Activated naive CD4-positive, alpha-beta T cell treated with Interleukin-2 at 50 U/mL for 16 hours (primary cell): ENCODE measurements at places on chromosomes 5 and 9.

DNA sequence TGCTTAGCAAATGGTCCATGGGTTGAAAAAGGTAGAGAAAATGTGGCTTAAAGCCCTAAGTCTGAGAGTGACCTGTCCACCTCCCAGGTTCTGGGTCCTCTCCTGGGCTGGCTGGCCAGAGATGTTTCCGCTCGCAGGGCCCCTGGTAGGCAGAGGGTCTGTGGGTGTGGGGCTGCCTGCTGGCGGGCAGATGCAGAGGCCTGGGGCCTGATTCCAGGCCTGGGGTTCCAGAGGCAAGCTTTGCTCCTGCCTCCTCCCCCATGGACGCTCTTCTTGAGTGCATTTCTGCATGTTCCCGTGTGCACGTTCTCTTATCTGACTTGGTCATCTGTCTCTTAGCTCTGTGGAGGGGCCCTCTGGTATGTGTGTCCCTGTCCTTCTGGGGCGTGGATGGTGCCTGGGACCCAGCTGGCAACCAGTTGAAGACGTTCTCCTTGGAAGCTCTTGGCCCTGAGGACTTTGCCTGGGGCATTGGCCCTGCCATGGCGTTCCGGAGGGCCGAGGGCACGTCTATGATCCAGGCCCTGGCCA is 3.8 kb downstream of the MIGA2 start:
- no peak for DNase-seq

- no peak for DNase-seq
Observed at GRCh38 chr9:94951324-94952135, 225.0 kb downstream of the AOPEP start.

GRCh38 chr5:95812074-95812471 is 10.5 kb downstream of the GLRX start:
- peak; percentile 28 for DNase-seq

DNA sequence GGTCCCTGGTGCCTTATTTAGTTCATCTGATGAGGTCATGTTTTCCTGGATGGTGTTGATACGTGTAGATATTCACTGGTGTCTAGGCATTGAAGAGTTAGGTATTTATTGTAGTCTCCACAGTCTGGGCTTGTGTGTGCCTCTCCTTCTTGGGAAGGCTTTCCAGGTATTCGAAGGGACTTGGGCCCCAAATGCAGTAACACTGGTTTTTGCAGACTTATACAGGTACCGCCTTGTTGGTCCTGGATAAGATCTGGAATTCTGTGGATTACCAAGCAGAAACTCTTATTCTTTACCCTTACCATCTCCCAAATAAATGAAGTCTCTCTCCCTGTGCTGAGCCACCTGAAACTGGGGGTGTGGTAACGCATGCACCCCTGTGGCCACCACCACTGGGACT is 34.1 kb downstream of the MEGF9 start:
- no peak for DNase-seq

- DNase-seq: no peak
Observed at GRCh38 chr5:68070591-68071281, 144.8 kb upstream of the PIK3R1 start.

GRCh38 chr9:126337729-126338372 is 11.2 kb downstream of the MVB12B start:
- DNase-seq: no peak
